ENCODE measurements at places on chromosomes 12 and 14.

GRCh38 chr14:92726135-92726932 lies 22.1 kb downstream of the LGMN start:
- peak; percentile 73 for DNase-seq

DNA sequence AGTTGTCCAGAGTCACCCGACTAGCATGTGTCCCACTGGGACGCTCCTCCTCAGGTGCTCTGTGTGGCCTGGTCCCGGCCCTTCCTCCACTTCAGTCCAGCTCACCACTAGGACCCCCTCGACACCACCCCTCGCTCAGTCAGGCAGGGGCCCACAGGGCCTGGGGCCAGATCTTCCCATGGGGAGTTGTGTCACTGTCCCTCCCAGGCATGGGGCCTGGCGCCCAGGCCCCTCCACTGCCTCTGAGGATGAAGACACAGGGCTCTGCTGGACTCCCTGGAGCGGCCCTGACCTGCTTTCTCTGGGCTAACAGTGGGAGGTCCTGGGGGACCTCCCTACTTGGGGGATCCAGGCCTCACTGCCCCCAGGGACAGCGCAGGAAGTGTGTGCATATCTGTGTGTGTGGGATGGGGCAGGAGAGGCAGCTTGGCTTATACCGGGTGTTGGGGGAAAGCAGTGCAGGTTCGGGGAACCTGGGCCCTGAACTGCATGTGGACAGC lies 43.8 kb downstream of the KRT80 start:
- DNase-seq, result no peak

GRCh38 chr14:49692811-49693734 lies at the start of gene KLHDC1:
Gene KLHDC1, plus strand, starts transcription at chr14:49693120. Its CDS starts 75 bp downstream, at chr14:49693195.
- peak; percentile 42 for DNase-seq

- peak; percentile 85 for DNase-seq
Observed at GRCh38 chr12:54360717-54361456, 3.4 kb downstream of the GPR84 start.

DNA sequence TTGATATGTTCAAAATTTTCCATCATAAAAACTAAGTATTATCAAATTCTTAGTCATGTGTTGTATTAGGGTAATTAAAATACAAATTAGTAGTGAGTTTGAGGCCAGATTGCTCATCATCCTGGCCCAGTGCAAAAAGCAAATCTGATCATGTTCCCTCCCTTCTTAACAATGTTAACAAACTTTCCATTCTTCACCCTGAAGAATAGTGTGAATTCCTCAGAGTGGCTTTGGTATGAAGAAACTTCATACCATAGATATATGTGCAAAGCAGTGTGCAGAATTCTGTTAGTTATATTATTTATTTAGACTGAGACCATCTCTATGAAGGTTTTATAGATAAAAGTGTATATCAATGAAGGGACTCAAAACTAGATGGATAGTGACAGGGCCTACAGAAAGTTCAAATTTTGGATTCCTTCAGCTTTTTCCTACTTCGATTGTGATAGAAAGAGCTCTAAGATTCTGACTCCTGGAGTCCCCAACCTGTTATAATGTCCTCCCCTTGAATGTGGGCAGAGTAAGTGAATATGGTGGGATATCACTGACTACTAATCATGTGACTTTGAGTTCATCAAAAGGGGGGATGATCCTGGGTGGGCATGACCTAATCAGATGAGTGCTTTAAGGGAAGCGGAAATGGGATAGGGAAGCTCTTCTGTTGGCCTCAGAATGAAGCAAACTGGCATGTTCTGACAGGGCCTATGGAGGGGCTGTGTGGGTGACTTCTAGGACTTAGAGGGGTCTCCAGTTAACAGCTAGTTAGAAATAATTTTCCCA lies 271.4 kb downstream of the BTG1 start:
- no peak for DNase-seq

DNA sequence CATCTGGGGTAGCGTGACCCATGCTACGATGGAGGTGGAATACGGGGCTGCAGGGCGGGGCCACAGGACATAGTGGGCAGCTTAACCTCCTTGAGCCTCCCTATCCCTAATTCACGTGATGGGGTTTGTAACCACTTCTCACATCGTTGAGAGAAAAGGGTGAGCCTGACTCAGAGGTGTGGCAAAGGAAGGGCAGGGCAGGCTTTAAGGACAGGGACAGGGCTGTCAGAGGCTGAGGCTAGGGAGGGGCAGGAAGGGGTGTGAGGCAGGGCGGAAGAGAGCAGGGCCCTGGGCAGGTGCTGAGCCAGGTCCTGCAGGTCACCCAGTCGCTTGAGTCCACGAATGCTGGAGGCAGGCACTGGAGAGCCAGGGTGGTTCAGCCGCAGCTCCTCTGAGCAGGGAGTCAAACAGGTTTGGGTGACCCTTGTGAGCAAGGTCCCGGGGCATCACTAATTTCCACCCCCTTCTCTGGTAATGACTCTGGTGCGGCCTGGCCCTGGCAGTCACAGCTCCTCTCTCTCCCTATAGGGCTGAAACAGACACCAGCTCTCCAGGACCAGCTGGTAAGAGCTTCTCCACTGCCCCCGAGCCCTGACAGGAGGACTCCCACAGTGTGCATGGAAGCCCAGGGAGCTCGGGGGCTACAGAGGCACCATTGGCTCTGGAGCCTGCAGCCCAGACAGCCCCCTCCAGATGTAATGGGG lies 7.5 kb upstream of the AQP2 start:
- peak; percentile 55 for DNase-seq

DNA sequence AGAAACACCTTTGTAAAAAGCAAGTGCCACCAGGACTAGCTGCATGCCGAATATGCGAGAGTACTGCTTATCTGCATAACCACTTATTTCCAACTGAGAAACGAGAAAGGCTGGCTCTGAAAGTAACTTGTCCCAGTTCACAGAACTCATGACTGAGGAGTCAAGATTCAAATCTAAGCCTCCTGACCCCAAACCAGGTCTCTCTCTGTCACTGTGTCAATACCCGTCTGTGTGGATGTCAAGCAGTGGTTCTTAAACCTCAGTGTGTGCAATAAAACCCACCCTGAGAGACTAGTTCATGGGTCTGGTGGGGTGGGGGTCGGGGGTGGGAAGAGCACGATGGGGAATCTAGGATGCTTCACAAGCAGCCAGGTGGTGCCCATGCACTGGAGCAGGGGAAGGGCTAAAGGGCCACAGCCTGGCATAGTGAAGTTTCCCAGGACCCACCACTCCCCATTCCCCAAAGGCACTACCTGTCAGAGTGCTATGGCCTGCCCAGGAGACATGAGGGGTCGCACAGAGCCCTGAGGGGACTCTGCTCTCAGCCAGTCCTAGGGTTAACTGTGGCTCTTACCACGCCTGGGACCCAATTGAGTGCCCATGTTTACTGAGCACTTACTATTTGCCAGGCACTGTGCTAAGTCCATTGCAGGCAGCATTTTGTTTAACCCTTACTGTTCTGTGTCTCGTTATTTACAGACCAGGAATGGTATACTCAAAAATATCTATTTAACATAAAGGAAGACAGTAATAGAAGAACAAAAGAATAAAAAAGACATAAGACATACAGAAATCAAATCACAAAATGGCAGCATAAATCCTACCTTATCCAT lies 33.4 kb upstream of the PNMA1 start:
- no peak for DNase-seq

- no peak for DNase-seq
Observed at GRCh38 chr14:61565181-61565580, 130.1 kb upstream of the HIF1A start.

- DNase-seq, result no peak
Observed at GRCh38 chr14:105064721-105065143, 498 bp downstream of the GPR132 start.

GRCh38 chr12:66288121-66288520 lies 14.2 kb upstream of the HELB start:
- DNase-seq, result no peak
